ENCODE measurements at places on chromosomes 6 and 20.

GRCh38 chr20:16810216-16810615, 62.1 kb downstream of the OTOR start:
- no peak for DNase-seq

DNA sequence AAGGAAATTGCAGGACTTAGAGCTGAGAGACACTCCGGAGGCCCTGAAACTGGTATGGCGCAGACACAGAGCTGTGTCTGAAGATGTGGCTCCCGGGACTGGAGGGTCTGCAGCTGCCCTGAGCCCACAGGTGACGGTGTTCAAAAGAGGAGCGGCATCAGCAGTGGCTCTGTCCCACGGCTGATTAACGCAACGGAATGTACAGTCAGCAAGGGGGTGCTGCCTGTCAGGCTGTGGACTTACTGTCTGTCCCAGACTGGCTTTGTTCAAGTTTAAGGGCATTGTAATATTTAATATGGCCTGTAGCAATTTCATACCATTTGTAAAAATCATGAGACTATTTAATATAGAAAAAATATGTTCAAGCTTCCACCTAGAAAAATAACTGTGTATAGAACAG, 228.0 kb upstream of the TAB2 start:
- no peak for DNase-seq

- DNase-seq: no peak
Observed at GRCh38 chr6:47308198-47308517, 1.5 kb downstream of the TNFRSF21 start.

GRCh38 chr6:137641474-137642077, 147.4 kb upstream of the OLIG3 start:
- DNase-seq: peak; percentile 46

- no peak for DNase-seq
Observed at GRCh38 chr6:150765067-150765764, 100.3 kb upstream of the MTHFD1L start.

GRCh38 chr20:9594284-9594875, 80.0 kb downstream of the LAMP5 start:
- no peak for DNase-seq

DNA sequence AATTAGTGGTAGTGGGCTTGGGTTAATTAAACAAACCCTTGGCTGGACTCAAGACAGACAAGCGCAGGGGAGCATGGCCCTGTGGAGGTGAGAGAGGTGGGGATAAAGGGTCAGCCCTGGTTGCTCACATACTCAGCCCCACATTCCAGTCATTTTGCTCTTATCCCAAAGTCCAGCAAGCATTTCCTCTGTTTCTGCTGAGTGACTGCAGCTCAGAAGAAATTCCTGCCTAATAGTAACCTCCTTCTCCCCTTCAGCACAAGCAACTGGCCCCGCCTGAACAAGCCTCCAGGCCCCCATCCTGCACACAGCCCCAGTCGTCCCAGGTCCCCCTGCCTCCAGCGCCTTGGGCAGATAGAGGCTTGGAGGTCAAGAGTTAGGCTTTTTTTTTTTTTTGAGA, 3.6 kb upstream of the TFEB start:
- no peak for DNase-seq

DNA sequence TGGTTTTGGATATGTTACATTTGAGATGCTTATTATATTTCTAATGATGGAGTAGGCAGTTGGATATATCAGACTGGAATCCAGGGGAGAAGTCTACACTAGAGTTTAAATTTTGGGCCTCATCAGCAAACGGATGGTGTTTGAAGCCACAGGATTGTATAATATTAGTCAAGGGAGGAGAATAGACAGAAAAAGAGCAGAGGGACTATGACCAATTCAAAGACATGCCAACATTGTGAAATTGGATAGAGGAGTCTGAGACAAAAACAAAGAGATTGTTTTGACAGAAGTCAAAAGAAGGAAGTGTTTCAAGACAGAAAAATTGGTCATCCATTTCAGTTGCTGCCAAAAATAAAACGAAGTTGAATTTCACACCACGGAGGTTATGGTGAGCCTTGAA, 66.5 kb downstream of the NOX3 start:
- DNase-seq: no peak

DNA sequence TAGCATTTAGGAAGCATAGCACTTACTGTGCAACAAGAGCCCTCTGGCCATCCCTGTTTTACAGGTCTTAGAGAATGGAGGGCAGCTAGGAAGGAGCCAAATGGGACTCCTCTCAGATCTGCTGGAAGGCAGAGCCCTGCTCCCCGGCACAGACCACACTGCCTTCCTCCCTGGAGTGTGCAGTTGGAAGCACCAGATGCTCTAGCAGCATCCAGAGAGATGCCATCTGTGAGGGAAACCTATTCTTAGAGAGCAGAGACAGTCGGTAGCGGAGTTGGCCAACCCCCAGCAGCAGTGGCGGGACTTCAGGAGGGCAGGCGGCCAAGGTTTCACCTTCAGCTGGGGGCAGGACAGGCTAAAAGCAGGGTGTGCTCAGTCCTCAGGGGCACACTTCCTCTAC, 16.7 kb upstream of the E2F1 start:
- DNase-seq: peak; percentile 42

DNA sequence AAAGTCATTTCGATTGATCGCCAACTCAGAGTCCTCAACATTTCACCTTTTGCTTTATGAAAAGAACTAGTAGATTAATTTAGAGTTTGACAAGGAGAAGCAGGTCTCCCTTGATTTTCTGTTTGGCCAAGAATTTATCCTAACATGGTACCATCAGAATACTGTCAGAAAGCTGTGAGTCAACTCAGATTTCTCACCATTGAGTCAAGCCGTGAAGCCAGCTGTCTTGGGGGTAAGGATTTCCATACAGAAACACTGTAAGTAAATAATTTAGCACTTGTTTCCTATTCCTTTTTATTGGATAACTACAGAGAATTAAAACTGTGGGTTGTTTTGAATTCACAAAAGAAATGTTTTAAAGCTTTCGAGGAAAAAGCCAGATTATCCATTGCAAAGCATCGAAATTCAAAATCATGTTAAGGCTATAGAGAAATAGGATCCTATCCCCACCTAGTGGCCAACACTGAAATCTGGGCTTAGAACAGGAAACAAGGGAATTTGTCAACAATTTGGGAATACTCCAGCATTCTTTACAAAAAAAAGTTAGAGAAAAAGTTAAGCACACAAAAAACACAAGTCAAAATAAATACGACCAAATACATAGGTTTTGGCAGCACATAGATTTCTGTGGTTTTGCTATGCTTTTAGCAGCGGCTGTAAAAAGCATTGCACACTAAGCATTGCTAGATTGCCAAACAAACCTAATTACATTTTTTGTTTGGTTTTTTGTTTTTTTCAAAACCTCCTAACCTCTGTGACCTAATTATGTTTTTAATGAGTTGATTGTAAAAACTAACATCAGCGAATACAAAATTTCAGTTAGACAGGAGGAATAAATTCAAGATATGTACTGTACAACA, 44.2 kb downstream of the COL11A2 start:
- DNase-seq: no peak

GRCh38 chr20:45347297-45347935, 808 bp downstream of the SDC4 start:
- DNase-seq: no peak

DNA sequence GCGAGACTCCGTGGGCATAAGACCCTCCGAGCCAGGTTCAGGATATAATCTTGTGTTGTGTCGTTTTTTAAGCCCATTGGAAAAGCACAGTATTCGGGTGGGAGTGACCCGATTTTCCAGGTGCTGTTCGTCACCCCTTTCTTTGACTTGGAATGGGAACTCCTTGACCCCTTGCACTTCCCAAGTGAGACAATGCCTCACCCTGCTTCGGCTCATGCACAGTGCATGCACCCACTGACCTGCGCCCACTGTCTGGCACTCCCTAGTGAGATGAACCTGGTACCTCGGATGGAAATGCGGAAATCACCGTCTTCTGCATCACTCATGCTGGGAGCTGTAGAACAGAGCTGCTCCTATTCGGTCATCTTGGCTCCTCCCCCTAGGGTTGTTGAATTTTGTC, 307.7 kb upstream of the DEFB115 start:
- no peak for DNase-seq

DNA sequence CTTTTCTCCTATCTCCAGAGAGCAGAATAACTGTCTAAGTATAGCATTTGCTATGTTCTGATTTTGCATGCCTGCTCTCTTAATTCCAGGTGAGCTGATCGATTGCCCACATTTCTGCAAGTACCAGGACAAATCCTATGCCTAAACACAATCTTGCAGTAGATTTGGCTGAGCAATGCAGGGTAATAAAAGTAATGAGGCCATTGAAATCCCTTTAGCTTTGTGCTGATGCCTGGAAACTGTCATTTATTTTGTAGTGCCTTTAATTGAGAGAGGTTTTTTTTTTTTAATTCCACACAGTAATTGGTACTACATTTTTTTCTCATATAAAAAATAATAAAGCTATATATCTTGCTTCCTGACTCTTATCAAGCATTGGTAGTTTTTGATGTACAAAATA, 252.3 kb downstream of the NKAIN2 start:
- DNase-seq: peak; percentile 60

DNA sequence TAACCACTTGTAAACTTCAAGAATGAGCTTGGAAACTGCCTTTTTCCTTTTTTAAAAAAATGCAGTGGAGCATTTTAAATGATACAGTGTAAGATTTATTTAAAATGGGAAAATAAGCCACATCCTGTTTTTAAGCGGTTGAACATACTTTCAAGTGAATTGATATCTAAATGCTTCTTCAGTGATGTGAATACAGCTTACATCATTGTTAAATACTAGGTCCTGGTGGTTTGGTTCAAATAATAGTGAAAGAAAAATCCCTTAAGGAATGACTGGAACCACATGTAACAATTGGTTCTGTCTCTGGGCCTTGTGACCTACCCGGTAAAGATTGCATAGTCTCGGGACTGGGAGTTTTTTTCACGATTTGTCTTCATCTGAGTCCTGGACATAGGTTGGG, 44.2 kb downstream of the BMP6 start:
- DNase-seq: no peak

- DNase-seq: no peak
Observed at GRCh38 chr20:47427067-47427466, 70.6 kb upstream of the ZMYND8 start.

- no peak for DNase-seq
Observed at GRCh38 chr6:142820338-142821051, 124.5 kb downstream of the HIVEP2 start.

GRCh38 chr20:62892348-62893304, 31.0 kb upstream of the TCFL5 start:
- DNase-seq: no peak

GRCh38 chr6:9086331-9086730, 651.0 kb upstream of the SLC35B3 start:
- DNase-seq: no peak

DNA sequence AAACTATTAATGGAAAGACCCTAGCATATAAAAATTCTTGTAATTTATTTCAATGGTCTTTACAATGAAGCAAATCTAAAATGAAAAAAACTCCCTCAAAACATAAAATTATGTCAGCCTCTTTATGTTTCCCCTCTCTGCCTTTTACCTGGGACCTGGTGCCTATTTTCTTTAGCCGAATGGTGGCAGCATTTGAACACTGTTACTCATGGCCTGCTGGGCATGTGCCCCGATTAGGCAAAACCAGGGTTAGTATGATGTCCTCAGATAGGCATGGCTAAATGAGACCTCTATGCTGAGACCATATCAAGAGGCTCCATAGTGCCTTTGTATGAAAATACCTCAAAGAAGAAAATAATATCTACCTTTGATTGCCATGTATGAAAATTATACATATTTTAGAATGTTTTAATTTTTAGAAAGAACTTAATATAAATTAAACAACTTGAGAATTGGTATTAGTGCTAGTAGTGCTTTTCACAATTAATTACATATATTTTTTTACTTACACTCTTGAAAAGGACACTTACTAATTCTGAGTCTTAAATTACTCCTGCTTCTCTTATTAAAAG, 22.5 kb upstream of the C6orf58 start:
- DNase-seq: peak; percentile 27

GRCh38 chr20:11015440-11015839, 341.6 kb upstream of the JAG1 start:
- no peak for DNase-seq

- DNase-seq: no peak
Observed at GRCh38 chr6:111589366-111589765, 16.3 kb downstream of the TRAF3IP2 start.

- no peak for DNase-seq
Observed at GRCh38 chr20:61855286-61855685, 210.4 kb downstream of the TAF4 start.

DNA sequence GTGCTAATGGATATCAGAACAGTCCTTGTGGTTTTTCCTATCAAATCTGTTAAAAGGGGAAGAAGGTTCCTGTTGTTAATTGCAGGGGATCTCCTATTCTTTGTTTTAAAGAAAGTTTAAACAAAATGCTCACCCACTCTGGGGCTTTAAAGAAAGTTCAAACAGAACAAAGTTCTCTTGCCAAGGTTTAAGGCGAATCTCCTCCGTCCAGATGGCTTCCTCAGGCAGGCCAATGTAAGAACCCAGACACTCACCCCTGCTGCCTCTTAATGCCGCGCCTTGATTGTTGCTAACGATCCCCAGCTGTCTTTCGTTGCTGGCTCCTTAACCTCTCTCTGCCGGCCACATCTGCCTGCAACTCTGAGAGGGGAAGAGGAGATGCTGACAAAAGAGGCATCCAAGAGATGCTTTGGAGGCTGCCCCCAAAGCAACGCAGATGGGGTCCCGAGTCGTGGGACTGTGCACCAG, 235.0 kb upstream of the PRDM1 start:
- DNase-seq: no peak

DNA sequence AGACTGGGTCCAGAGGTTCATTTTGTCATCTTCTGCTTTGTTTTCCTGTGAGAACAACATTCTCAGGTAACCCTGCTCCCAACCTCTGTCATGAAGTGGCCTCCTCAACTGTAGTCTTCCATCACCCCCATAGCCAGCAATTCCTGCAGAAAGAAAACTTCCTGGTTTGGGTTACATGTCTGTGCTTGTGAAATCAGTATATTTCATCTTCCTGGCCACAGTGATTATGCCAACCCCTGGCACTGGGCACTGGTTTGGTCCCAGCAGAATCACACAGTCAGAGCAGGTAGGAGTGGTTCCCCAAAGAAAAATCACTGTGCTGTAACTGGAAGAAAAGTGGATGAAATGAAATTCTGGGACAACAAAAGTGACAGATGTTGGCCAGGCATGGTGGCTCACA, 52.5 kb downstream of the CRYBG1 start:
- no peak for DNase-seq

- no peak for DNase-seq
Observed at GRCh38 chr6:56347526-56347925, 100.1 kb upstream of the COL21A1 start.

GRCh38 chr6:128686084-128686483, 165.7 kb upstream of the PTPRK start:
- no peak for DNase-seq

GRCh38 chr20:44282192-44282591, 28.8 kb downstream of the FITM2 start:
- no peak for DNase-seq

DNA sequence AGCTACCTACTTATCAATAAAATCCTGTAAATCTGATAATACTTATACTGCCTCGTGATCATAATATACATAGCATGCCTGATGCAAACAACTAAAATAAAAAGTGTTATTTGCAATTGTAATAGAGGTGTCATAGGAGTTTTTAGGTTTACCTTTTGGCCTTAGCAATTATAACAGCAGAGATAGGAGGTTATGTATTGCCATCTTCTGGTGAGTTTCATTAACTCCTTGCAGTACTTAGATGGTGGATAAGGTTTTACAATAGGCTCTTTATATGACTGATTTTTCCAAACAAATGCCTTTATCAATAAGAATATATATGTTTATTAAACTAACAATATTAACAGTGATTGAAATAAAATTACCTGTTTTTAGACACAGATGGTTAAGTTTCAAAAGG, 27.8 kb upstream of the MYCT1 start:
- no peak for DNase-seq

GRCh38 chr20:10682939-10683338, 9.1 kb upstream of the JAG1 start:
- no peak for DNase-seq

All from NCI-H1092 (cell line).